GM23248 (cell line): ENCODE measurements at places on chromosomes 6 and 20.
A peak's percentile ranks its signal among the peaks of the same experiment; 100 is the strongest.

DNA sequence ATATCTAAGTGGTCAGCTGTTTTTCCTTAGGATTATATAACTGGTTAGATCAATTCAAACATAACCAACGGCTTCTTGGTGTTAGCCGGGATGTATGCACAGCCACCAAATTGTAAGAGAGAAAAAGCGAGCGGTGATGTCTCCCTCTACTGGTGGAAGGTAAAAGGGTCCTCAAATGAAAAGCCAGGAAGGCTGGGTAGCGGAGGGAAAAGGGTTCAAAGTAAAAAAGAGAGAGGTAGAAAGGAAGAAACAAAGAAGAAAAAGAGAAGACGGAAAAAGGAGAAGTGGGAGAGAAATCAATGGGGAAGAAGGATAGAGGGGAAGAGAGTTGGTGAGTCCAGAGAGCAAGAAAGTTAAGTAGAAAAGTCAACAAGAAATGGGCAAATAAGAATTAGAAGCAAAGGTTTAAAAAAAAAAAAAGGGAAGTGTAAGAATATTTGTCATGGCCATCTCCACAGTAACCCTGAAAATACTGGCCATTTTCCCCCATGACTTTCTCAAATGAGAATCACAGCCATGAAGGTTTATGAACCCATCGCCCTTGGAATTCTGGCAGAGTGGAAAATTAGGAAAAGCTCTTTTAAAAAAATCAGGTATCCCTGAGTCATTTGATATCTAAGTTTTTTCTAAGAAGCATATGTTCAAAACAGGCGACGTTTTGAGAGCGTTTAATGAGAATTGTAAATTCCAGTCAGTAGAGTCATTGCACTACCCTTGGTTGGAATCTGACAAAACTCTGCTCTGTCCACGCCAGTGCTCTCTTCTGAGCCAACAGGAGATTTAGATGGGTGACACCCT lies 155.6 kb upstream of the SNX9 start:
- DNase-seq: peak; percentile 87

GRCh38 chr20:63073738-63074065 lies 66.9 kb upstream of the BHLHE23 start:
- no peak for DNase-seq

DNA sequence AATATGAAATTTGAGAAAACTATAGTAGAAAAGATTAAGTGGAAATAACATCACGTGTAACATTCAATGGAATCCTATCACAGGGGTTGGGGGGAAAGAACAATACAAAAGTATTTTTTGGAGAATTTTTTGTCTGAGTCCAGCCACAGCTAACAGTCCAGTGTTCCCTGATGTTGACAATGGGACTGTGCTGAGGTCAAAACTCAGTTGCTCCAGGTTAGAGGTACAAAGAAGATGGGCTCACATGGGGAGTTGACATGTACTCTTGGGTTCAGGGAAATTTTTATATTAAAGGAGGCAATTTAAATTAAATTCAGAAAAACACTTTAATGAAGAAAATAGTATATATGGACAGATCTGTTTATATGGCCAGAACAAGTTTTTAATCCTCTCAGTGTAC lies 995 bp downstream of the MYCT1 start:
- DNase-seq: no peak

DNA sequence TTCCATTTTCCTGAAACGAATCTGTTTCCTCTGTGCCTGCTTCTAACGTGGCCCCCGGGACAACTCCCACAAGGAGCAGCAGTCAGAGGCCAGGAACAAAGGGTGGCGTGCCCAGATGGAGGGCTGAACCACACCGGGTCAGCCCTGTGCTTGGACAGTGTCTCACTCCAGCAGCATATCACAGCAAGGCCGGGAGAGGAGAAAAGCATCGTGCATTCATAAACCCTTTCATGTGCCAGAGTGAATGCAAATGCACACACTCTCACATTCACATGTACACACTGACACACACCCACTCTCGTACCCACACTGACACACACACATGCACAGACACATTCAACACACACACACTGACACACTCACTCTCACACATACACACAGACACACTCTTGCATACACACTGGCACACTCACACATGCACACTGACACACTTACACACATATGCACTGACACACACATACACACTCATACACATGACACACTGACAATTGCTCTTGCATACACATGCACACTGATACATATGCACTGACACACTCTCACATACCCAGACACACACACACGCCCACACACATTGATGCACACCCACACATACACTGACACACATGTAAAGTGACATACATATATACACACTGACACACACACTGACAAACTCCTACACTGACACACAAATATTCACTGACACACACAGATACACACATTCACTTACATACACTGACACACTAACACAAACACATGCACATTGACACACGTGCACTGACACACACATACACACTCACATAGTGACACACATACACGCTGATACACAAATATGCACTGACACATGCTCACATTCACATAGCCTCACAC lies 237.0 kb downstream of the LRFN2 start:
- no peak for DNase-seq

- peak; percentile 25 for DNase-seq
Observed at GRCh38 chr6:158962371-158962770, 37.6 kb downstream of the RSPH3 start.
